Activated CD4-positive, alpha-beta memory T cell treated with anti-CD3 and anti-CD28 coated beads for 36 hours (primary cell): ENCODE measurements at places on chromosomes 1 and 21. TPM values are rescaled to one million over a fixed set of nuclear protein-coding genes. Genes with fewer than 3 reads are reported as not detected.

GRCh38 chr1:31509124-31510072 lies 66.9 kb upstream of the TINAGL1 start:
- no peak for DNase-seq

- peak; percentile 46 for DNase-seq
These were observed 1.0 kb downstream of the ZNF687 start for GRCh38 chr1:151282883-151283725.

DNA sequence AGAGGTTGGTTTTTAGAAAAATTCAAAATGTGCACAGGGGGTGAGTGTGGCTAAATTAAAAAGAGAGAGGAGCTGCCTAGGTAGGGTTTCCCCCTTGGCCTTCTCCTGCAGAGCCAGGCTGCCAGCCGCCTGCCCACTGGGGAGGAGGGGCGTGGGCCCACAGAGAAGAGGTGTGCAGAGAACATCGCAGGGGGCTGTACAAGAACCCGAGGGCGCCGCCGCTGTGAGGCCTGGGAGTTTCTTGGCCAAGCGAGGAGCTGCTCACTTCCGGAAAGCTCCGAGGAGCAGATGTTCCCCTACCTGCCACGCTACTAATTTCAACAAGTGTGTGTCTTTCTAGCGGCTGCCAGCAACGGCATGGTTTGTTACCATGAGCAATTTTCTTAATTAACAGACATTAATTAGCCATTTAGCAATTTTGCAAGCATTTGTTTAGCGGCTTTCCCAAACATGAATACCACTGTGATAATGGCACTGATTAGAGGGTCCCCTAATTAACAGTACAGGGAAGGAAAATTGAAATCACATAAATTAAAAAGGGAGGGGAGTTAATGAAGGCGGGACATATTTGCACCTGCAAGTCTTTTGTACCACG lies 59.7 kb downstream of the MRPL37 start:
- no peak for DNase-seq

- DNase-seq: no peak
These were observed 44.9 kb downstream of the SEC16B start for GRCh38 chr1:177925006-177925405.

LMX1A gene
- total RNA-seq: not detected

GJA5 gene
- total RNA-seq: not detected

GPR61 gene
- not detected for total RNA-seq

CNR2 gene
- not detected for total RNA-seq

ATP1A4 gene
- total RNA-seq: not detected
